AG04450 (cell line): ENCODE measurements at places on chromosomes 3 and 15. TPM values are rescaled to one million over a fixed set of nuclear protein-coding genes. Genes with fewer than 3 reads are reported as not detected.

DNA sequence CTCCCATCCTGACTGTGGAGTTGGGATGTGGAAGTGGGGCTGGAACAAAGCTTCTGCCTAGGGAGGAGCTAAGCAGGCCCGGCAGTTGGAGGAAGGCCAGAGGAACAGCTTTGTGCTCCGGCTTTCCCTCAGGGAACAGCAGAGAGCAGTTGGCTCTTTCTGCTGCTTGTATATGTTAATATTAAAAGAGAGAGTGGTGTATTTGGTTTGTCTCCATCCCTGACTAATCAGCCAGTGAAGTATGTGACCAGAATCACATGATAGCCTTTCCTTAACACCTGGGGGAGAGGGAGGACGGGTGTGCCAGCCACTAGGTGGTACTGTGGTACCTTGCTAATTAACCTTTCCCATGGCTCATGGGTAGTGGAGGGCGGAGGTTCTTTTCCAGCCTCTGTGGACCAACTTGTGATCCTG is 10.0 kb downstream of the EIF2B5 start:
- DNase-seq, result no peak

The SV2B gene
- not detected in 2 replicates for polyA plus RNA-seq

The TUSC7 gene
- polyA plus RNA-seq, result not detected in 2 replicates

DNA sequence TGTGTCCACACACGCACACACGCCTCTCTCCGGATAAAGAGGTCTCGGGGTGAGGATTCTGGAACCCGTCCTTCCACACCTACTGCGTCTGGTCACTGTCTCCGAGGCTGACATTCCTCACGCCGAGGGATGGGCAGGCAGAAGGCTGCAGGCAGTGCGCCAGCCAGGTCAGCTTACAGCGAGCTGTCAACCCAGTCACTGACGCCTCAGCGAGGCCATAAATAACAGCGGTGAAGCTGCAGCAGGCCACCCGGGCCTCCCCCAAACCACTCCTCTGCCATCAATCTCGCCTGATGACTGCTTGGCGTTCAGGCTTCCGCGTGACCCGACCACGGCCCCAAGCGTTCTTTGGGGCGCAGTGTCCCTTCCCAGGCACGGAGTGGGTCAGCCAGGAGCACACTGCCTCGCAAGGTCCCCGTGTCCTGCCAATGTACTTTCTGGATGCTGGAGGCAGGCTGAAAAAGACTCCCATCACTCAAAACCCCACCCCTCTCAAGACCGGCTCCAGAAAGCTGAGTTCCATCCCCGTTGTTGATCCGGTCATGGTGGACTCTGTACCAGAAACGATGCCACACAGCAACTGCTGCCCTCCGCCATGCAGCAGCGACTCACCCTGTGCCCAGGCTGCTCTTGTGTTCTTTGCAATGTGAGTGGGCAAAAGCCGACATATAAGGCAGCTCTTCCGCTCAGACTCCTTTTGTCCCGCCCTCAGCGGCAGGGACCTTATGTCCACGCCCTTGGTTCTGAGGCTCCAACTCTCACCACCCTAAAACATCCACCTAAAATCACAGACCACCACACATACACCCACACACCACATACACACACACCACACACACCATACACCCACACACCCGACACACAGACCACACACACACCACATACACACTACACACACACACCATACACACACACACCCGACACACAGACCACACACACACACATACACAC is 27.1 kb downstream of the CPN2 start:
- DNase-seq, result no peak

The CEP70 gene
- polyA plus RNA-seq, result 9.8 and 14.6 TPM in 2 replicates
